NCI-H526 treated with DMSO at 0.1 percent for 48 hours (cell line): ENCODE measurements at places on chromosomes 1 and 21.

DNA sequence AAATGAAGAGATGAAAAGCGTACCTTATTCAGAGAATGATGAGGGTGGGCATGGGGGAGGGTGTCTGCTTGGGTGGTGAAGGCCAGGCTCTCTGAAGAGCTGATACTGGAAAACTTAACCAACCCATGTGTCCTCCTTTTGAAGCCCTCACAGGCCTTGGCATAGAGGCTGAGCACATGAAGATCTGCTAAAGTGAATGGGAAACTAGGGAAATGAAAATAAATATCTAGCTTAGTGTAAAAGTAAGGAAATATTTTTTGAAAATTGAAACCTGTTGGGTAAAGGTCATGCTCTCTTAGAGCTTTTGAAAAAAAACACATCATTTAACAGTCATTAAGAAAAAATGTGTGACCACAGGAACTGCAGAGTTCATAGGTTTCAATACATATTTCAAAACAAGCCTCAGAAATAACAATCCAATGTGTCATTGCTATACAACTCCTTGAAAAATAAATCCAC is 40.5 kb upstream of the RALGPS2 start:
- no peak for DNase-seq

DNA sequence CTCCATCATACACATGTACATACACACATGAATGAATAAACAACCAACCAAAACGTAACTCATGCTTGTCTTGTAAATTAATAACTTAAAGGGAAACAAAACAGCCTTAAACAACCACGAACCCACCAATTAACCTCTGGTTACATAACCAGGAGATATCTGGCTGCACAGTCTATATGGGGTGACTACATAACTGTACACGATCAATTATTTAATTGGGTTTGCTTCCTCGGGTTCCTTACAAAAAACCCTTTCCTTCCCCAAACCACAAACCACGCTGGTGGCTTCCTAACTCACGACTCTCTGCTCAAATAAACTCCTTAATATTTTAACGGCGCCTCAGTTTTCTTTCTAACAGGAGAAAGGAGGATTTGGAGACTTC is 744 bp downstream of the ZNF670 start:
- no peak for DNase-seq

DNA sequence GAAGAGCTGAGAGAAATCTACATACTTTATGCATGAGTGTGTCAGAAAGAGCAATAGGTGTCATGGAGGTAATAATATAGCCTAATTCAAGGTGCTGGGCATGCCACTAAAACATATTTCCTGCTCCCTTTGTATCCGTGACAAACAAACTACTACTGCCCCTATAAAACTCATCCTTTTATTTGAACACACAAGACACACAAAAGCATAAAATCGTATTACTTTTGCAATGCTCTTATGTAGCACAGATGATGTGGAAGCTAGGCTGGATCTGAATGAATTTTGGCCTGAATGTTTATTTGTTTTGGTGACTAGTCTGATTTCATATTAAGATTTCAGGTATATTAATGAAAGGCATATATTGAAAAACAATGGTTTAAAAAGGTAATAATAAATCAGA is 239.3 kb upstream of the NEGR1 start:
- no peak for DNase-seq

DNA sequence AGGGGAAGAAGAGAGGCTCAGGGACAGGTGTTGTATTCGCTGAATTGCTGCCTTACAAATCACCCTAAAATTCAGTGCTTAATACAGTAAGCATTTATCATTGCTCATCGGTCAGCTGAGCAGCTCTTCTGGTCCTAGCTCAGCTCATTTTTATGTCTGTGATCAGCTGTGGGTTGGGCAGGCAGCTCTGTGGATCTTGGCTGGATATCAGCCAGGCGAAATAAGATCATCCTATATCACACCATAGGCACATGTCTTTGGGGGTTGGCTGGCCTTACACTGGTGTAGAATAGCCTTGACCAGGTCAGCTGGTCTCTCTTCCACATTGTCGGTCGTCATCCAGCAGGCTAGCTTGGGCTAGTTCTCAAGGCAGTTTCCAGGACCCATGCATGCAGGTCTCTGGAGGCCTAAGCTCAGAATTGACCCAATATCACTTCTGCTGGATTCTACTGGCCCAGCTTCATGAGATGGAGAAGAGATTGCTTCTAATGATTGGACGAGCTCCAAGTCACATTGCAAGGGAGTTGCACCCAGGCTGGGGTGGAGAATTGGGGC is 448.6 kb downstream of the KIF26B start:
- no peak for DNase-seq

- no peak for DNase-seq
Observed at GRCh38 chr1:204157962-204158361, 6.1 kb upstream of the ETNK2 start.

GRCh38 chr1:246805135-246805716 is 81.0 kb downstream of the SCCPDH start:
- DNase-seq: no peak

DNA sequence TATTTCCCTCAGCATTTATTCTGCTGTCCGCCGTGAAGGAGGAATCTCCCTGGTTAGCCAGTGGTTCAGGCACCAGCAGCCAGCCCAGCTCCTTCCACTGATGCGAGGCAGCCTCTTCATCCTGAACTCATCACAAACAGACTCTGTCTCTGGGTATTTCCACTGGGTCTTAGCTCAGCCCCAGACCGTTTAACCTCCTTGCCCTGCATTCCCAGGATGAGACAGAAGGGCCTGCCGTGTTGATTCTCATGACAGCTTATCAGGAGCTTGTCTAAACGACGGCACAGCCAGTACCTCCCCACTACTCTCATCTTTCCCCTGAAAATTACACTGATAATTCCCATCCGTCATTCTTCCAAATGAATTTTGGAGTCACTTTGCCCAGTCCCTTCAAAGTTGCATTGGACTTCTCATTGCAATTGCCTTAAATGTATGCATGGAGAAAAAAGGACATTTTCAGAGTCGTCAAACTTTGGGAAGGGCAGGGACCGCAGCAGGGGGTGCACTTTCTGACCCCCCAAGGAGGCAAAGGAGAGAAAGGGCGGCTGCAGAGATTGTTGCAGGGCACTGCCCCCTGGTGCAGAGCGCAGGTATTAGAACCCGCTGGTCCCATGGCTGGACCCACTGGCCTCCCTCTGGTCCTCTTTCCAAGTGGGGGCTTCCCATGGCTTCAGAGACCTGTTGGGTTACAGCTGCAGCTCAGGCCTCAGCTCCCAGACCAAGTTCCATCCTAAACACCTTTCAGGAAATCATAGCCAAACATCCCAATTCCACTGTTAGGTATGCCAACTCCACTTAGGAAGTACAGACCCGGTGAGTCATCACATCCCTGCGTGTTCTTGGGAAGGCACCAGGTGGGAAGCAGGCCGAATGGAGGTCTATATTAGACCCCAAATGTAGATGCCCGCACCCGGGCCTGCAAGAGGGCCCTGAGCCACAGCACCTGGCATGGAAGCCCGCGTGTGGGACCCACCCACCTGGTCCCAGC is 3.7 kb upstream of the MEGF6 start:
- no peak for DNase-seq

GRCh38 chr21:30829659-30830058 is at the start of gene KRTAP7-1:
Gene KRTAP7-1, minus strand, starts transcription at chr21:30829759. Its CDS starts 61 bp downstream, at chr21:30829698.
- DNase-seq: no peak

DNA sequence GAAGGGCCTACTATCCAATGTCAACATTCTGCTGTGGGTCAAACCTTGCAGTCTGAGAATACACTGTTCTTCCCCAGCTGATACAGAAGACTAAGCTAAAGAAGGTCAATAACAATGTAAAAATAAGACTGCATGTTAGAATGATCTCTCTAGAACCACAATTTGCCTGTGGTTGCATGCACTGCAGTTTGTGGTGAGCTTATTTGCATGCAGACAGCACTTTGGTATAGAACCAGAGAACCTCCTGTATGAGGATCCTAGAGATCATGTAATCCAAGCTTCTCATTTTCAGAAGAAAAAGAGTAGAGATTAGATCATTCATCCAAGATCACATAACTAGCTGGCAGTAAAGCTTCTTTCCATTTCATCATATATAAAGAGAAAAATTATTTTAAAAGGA is 15.8 kb downstream of the SYNJ1 start:
- peak; percentile 44 for DNase-seq
